GM04503 (cell line): ENCODE measurements at places on chromosomes 5 and 9.

DNA sequence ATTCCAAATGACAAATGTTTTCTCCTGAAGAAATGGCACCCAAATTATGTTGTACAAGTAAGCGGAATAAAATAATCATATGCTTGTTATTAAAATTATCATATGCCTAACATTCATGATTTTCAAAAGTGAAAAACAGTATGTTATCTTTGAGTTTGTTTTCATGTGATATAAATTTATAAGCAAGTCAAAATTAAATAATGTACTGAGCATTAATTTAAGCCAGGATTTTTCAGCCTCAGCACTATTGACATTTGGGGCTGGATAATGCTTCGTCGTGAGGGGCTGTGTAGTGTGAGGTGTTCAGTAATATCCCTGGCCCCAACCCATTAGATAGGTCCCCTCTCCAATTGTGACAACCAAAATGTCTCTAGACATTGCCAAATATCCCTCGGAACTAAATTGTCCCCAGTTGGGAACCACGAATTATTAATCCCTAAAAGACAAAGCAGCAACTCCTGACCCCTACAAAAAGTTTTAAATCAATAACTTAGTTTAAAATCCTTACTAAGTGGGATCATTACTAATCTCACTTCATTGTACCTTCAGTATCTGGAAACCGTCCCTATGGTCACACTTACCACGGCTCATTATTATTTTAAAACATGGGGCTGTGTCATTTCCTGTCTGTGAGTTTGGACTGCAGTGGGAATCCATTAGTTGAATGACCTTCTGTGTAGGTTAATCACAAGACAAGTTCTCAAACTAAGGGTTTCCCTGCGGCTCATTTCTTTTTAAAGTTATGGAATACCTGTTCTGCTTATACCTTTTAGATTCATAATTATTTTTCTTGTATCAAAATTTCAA, 1.3 kb upstream of the NNT start:
- DNase-seq = peak; percentile 4

DNA sequence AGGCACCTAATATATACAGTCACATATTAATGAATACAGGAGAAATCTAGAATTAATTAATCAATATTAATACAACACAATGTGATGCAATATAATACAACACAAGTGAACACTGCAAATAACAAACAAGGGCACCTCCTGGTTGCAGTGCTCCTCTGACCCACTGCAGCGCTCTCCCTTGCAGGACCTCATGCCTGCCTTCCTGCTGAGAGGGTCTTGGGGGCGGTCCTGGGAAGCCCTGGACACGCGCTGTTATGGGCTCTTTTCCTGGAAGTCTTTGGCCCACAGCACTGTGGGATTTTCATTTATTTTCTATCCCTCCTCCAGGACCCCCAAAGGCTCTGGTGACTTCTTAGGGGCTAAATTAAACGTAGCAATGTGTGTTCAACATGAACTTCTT, 485.8 kb downstream of the IRX1 start:
- no peak for DNase-seq

GRCh38 chr9:112226091-112226490, 51.0 kb upstream of the SUSD1 start:
- no peak for DNase-seq

DNA sequence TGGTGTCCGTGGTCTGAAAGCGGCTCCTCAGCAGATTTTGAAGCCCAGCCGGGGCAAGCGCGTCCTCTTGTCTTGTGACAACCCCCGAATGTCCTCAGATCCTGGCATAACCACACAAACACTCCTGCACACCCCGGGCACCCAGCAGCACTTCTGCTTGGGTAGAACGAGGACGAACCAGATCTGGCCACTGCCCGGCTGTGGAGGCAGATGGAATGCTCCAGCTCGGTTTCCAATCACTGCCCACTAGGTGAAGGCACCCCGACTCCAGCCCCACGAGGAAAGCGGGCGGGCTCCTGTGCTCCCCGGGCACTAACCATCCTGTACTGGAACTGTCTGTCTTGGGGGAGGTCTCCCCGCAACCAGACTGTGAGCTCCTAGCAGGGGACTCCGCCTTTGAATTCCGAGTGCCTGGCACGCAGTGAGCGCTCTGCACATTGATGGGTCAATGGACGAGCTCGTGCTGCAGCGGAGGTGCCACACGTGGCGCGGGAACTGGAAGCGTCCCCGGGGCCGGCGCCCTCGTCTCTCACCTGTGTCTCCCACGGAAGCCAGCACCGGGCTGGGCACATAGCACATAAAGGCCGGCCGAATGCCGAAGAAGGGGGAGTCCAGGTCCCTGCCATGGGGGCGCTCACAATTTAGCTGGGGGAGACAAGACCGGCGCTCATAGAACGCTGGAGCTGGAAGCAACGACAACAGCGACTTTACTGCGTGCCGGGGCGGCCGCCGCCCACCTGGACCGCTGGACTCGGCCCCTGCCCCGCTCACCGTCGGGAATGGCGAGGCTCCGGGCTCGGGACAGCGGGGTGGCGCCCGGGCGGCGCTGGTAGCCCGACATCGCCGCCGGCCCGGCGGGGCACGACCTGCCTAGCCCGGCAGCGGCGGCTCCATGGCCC, 608 bp downstream of the ENTR1 start:
- no peak for DNase-seq

- DNase-seq = no peak
Observed at GRCh38 chr5:123449424-123449974, 26.3 kb upstream of the CEP120 start.

- DNase-seq = no peak
Observed at GRCh38 chr9:122201641-122202040, 27.1 kb downstream of the LHX6 start.

DNA sequence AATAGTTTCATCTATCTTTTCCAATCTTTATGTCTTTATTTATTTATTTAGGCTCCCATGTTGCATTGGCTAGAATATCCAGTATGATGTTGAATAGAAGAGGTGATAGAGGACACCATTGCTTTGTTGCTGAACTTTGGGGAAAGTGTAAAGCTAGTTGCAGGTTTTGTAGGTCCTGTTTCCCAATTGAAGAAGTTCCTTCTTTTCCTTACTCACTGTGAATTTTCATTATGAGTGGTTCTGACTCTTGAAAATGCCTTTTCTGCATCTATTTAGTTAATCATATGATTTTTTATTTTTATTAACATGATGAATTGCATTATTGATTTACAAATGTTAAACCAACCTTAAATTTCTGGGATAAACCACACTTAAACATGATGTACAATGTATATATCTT, 58.9 kb upstream of the NR3C1 start:
- DNase-seq = no peak

DNA sequence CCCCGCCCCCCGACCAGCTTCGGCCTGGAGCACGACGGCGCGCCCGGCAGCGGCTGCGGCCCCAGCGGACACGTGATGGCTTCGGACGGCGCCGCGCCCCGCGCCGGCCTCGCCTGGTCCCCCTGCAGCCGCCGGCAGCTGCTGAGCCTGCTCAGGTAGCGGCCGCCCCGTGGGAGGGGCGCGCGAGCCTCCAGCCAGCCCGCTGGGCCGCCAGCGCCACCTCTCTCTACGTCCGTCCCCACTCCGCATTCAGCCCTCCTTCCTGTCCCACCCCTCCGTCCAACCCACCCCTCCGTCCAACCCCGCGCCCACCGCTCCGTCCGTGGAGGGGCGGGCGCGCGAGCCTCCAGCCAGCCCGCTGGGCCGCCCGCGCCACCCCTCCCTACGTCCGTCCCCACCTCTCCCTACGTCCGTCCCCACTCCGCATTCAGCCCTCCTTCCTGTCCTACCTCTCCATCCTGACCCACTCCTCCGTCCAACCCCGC, 6.5 kb downstream of the ADAMTS13 start:
- DNase-seq = no peak

GRCh38 chr5:180166176-180166575, 42.8 kb downstream of the RASGEF1C start:
- no peak for DNase-seq

- no peak for DNase-seq
Observed at GRCh38 chr9:7841831-7842230, 42.3 kb upstream of the DMAC1 start.

DNA sequence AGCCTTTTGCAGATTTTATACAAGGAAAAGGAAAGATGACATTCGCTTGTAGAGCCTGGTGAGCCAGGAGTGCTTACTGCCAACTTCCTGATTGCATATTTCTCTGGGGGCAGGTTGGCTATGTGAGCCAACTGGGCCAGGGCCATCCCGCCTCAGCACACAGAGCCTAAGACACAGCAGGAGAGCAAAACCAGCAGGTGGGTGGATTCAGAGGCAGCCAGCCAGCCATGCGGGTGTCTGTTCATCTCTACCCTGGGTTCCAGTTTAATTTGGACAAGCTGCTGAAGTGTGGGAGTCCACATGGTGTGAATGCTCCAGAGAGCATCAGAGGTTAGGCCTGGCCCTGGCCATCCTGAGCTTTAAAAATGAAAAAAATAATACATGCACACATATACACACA, 291.4 kb downstream of the ARHGEF28 start:
- DNase-seq = no peak
